ENCODE measurements at places on chromosomes 5 and 9.

- peak; percentile 62 for DNase-seq
Measured at GRCh38 chr9:128689293-128689774, 312 bp downstream of the SET start.

DNA sequence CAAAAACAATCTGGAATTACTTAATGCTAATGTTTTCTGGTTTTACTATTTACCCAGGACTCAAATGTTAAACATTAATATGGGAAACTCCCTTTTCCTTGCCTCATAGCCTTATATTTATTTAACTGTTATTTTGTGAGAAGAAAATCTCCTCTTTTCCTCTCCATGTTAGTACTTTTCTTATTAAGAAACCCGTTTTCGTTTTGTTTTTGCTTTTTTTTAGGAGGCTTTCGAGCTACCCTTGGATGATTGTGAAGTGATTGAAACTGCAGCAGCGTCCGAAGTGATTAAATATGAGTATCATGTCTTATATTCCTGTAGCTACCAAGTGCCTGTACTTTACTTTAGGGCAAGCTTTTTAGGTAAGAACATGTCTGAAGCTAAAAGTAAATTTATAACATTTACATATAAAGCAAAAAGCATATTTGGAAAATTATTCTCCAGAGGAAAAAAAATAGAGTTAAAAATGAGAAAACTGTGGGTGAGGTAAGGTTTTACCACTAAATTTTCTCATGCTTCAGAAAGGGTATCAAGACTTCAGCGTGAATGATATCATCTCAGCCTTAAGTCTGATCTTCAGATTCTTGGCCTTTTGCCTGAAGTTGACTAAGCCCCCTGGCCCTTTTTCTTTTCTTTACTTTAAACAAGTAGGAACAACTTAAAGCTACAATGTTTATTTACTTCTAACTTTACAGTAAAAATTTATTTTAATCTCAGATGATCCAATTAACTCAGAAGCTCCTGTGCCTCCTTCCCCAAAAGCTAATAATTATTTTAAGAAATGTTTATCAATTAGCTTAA, 113.8 kb downstream of the RPS23 start:
- DNase-seq, result no peak

- no peak for DNase-seq
Measured at GRCh38 chr5:172740428-172741205, 30.4 kb downstream of the DUSP1 start.

DNA sequence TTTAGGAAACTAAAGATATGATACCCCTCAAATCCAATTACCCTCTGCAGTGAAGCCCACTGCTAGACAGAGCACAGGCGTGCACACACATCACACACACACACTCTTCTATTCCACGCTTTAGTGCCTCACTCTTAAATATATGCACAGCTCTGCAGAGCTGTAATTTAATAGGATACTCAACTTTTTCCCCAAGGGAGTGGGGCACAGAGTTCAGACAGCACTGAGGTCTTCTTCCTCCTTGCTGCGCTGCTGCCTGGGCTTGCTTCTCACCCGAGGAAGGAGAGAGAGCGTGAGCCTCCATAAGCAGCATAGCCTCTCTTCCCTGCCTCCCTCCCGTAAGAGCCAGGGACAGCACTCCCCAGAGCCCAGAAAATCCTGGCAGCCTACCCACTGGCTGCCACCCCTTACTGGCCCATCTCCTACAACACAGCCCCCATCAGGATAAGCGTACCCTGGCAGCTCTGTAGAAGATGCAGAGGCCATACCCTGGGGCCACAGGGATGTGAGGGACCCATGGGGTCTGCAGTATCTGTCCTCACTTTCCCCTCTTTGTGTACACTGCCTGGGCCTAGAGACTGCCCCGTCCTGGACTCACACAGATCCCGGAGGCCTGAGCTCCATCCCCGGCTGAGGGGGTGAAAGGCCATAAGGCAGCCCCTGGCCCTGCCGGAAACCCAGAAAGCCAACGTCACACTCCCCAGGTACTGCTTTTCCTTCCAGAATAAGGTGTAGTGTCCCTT, 102.1 kb downstream of the C5orf15 start:
- no peak for DNase-seq

- DNase-seq, result no peak
Measured at GRCh38 chr5:118692811-118693342, 295.5 kb downstream of the DTWD2 start.

- no peak for DNase-seq
Measured at GRCh38 chr5:33232731-33233505, 207.8 kb upstream of the TARS1 start.

- no peak for DNase-seq
Measured at GRCh38 chr5:171122372-171122771, 186.7 kb upstream of the TLX3 start.

- DNase-seq, result no peak
Measured at GRCh38 chr5:99023330-99023729, 94.5 kb upstream of the CHD1 start.

GRCh38 chr9:15444141-15444540, 21.5 kb downstream of the SNAPC3 start:
- no peak for DNase-seq

DNA sequence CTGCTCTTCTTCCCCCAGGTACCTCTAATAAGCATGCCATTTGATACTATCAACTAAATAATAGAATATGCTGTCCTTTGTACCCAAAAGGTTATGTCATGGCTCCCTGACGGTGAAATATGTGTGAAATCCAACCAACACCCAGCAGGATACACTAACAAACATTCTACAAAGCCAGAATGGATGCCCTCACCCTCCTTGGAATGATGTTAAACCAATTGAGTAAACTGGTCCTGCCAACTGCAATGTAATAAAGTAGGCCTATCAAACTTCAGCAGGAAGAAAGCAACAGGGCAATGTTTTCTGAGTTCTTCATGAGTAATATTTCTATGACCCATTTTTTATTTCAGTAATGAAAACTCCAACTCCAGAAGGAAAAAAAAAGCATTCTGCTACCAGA, 24.9 kb downstream of the RGMB start:
- no peak for DNase-seq

- no peak for DNase-seq
Measured at GRCh38 chr5:2326601-2327000, 424.9 kb downstream of the IRX2 start.

DNA sequence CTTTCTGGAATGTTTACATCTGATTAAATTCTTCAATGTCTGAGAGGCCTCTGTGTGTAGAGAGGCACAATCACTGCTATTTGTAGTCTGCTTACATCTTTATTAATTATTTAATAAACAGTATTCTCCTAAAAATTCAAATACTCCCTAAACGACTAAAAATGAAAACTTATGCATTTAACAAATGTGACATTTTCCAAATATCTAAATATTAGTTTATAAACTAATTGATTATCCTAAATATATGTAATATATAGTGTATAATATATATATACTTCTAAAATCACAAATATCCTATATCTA, 57.7 kb upstream of the ZBED3 start:
- no peak for DNase-seq

- peak; percentile 57 for DNase-seq
Measured at GRCh38 chr5:463952-464351, 21.0 kb downstream of the EXOC3 start.

DNA sequence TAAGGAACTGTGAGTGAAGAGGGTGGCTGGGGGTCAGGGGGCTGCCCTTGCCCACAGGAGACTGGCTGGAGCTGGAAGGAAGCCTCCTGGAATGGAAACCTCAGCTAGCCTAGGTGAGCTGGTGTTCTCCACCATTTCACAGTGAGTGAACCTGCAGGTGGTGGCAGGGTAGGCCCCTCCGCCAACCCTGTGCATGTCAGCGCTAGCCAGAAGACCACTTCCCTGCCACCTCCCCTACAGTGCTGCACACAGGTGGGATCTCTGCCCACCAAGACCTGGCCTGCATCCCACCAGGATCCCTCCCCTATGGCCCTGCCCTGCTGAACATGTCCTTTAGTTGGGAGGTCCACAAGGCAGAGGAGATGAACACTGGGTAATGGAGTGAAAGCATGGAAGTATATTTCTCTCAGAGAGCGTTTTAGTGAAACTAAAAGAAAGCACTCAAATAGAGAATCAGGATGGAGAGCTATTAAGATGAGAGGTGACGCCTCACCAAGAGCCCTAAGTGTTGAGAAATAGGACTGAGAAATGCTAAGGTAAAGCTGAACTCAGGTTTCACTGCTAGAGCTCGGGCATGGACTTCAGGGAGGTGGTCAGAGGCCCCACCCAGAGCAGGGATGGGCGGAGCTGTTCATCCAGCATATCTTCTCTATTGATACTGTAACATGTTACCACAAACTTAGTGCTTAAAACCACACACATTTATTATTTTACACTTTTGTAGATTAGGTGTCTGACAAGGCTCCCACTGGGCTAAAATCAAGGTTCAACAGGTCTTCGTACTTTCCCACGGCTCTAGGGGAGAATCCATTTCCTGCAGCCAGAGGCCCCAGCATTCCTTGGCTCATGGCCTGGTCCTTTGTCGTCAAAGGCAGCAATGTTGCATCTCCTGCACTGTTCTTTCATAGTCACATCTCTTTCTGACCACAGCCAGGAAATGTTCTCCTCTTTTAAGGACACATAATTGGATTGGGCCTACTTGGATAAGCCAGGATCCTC, 83.2 kb downstream of the DIRAS2 start:
- DNase-seq, result no peak

GRCh38 chr5:23257656-23258055, 249.8 kb upstream of the PRDM9 start:
- DNase-seq, result no peak

GRCh38 chr5:158802941-158803341, 296.8 kb downstream of the EBF1 start:
- DNase-seq, result no peak

DNA sequence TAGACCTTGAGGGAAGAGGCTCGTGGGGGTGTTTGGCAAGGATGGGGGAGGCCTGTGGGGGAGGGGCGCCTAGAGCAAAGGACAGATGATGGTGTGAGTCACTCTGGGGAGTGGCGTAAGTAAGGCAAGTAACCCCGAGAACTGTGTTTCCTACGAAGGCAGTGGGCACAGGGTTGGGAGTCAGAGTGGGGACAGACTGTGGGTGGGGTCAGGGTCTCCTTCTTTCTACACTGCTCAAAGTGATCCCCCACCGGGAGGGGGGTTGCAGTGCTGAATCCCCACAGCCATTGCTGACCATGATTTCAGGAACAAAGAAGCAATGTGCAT, 136.8 kb downstream of the TENT4A start:
- DNase-seq, result no peak

DNA sequence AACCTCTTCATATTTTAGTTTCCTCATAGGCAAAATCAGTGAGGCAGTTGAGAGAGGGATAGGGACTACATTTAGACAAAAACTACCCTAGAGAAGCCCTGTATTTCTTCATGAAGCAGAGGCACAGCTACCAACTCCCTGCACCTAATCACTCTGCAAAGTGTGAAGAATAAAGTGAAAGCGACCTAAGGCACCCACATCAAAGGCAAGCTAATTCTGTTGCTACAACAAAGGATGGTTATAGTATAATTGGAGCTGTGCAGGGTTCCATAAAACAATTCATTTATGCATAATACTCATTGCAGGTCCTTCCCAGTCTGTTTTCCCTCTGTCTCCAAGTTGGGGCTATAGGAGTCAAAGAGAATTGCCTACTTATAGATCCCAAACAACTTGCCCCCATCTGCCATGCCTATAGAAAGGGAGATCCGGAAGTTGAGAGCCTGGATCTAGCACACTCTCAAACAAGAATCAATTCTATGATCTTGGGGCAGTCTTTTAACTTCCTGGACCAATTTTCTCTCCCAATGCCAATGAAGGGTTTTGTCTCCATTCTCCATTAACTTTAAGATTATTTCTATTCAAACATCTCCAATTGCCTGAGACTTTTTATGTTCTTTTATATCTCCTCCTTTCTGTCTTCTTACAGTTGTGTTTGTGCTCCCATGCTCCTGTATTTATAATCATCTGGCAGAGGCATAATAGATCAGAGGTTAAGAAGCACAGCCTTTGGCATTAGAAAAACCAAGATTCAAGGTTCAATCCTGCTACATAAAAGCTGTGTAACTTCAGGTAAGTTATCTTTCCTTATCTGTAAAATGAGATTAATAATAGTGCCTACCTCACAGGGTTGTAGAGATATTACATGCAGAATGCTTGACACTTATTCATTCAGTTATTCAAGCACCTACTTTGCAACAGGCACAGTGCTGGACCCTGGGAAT, 56.0 kb upstream of the PTGER4 start:
- no peak for DNase-seq

- no peak for DNase-seq
Measured at GRCh38 chr5:141484641-141485311, at the start of gene PCDHGC4. TSS of gene PCDHGC4 (plus strand) at chr5:141485030. CDS start at chr5:141485174, 144 bp downstream.

DNA sequence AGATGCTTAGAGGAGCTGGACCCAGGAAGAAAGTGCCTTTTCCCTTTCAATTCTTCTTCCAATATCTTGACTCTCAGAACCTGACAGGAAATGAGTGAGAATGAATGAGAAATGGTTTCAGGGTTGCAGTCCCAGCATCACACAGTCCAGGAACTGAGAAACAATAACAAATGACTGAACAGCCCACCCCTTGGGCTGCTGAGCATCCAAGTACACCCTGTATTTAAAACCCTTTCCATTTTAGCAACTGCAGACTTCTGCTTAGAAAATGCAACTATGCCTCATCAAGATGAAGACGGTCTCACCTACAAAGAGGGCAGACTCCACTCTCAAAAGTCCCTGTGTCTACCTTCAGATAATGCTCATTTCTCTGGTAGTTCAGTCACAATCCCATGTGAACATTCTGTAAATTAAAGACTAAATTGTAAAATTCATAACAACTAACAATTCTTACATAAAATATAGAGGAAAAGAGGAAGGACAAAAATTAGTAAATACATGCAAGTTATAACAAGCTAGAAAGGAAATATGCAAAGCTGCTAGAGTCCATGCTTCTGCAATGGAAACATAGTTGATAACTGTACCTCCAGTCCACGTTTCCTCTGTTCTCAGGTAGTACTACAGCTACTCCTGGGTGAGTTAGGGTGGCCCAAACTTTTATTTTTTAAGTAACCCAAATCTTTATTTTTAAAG, 316.5 kb downstream of the ICE1 start:
- no peak for DNase-seq

DNA sequence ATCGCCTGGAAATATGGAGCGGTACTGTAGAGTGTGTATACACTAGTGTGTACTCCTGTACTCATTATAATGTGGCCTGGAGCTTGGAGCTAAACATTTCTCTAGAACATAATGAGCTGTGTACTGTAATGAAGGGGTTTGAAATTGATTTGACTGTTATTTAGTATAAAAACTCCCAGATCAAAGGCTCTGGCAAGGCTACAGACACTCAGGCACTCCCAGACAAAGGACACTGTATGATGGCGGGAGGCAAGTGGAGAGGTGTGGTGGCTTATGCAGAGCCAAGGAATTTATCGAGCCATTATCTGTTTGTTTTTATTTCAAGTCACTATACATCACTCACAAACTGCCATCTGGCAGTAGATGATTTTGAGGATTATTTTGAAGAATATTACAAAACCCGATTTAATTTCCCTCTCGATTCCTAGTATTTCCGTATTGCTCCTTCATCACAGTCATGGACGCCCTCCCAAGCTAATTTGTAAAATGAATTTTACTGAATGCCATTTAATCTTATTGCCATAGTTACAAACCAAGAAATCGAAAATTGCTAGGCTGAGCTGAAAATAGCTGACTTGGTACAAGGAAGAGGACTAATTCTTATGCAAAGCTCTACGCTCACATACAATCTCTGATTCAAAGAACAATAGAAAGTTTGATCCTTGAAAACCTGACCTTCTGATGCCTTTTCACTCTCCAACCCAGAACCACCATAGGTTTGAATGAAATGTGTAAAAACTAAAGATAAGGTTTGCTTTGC, 240.2 kb upstream of the SEMA6A start:
- DNase-seq, result no peak

Measured in stimulated activated naive CD8-positive, alpha-beta T cell treated with anti-CD3 and anti-CD28 coated beads, Interleukin-15, Interleukin-2, amounts not matched to agents 100 U/mL and 50 U/mL, for 24 hours (primary cell).